ENCODE measurements at places on chromosomes 2 and 18.

DNA sequence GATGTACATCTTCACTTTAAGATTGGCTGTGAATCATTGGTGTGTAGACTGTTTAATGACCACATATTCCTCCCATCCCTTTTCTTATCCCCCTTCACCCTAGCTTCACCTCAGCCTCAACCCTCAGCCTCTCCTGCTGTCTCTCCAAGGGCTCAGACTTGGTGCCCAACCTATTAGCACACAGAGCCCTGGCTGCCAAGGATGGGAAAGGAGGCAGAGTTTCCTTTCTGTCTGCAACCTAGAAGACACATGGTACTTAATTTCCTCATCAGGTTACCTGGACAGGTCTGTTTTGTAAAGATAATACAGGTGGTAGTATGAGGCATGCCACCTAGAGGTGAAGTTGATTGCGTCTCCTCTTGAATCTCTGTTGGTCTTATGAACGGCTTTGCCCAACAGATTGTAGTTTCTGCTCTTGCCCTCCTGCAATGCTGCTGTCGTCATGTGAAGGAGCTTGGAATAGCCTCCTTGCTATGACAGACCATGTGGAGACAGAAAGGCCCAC, 44.5 kb upstream of the RMND5A start:
- no peak for DNase-seq

DNA sequence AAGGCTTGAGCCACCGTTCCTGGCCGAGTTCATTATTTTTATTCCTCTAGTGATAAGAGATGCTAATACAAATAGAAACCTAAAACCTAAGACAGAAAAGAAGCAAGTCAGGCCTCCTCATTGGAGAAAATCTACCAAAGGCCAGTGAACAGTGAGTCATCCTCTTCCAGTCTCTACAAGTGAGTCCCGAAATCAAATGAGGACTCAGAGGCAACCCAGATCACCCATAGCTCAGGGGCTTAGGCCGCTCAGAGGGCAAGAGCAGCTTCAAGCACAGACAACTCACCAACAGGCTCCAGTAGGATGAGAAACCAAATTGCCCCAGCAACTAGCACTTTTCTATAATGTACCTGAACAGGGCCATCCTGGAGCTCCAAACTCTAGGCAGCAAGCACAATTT, 42.7 kb upstream of the ACMSD start:
- DNase-seq, result no peak

GRCh38 chr2:182666674-182667314, 49.3 kb upstream of the DNAJC10 start:
- no peak for DNase-seq

- DNase-seq, result no peak
These were observed 156.8 kb downstream of the GLI2 start for GRCh38 chr2:120892271-120892966.

DNA sequence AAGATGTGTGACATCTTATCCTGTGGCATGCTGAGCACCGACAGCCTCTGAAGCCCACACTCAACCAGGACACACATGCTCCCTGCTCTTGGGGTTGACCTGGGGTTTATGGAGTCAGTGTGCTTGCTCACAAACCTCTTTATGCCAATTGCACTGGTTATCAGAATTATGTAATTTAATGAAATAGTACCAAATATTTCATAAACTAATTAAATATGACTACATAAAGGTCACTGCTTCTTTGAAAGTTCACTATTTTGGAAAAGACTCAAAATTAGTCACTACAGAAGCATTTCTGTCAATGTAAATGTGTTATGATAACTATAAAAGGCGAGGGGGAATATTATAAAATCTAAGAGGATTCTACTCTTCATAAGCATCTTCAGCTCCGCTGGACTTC, 76.7 kb downstream of the FHOD3 start:
- DNase-seq, result no peak

- no peak for DNase-seq
These were observed 976.8 kb upstream of the ACVR2A start for GRCh38 chr2:146868051-146868450.

- no peak for DNase-seq
These were observed 82.8 kb upstream of the RMP24 start for GRCh38 chr18:35889677-35890076.

GRCh38 chr2:189143925-189144324, 35.6 kb downstream of the COL5A2 start:
- DNase-seq, result no peak

DNA sequence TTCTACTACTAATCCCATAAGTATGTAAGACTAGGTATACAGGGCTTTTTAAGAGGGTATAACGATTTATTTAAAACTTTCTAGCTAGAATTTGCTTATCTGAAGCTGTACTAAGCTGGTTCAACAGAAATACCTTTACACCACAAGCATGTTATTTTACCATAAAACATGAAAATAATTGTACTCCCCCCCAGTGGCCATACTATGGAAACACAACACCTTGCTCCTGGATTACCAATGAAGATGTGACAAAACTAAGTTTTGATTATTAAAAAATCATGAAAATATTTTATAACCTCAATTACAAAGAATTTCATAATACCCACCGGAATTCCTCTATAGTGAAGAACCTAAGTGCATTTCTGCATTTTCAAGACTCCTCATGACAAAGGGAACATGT, 27.3 kb downstream of the LPIN2 start:
- DNase-seq, result no peak

DNA sequence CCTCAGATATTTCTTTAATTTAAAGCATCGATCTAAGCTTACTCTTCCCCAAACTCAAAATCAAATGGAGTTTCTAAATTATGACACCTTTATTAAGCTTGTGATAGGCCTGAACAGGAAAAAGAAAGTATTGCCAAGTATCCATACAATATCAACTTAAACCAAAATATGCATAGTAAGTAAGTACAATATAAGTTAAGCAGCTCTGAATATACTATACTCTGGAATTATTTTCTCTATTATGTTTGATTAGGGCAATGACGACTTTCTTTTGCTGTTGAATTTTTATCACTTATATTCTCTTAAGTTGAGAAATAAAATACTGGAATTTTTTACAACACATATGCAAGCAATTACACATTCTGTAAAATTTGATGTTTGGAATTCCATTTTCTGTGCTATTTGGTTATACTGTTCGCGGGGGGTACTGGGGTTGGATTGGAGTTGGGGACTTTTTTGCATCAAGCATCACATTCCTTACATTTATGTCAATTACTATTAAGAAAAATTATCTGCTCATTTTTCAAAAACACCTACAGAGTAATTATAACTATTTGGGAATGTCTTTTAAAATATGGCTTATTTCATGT, 2.2 kb downstream of the COL5A2 start:
- no peak for DNase-seq

DNA sequence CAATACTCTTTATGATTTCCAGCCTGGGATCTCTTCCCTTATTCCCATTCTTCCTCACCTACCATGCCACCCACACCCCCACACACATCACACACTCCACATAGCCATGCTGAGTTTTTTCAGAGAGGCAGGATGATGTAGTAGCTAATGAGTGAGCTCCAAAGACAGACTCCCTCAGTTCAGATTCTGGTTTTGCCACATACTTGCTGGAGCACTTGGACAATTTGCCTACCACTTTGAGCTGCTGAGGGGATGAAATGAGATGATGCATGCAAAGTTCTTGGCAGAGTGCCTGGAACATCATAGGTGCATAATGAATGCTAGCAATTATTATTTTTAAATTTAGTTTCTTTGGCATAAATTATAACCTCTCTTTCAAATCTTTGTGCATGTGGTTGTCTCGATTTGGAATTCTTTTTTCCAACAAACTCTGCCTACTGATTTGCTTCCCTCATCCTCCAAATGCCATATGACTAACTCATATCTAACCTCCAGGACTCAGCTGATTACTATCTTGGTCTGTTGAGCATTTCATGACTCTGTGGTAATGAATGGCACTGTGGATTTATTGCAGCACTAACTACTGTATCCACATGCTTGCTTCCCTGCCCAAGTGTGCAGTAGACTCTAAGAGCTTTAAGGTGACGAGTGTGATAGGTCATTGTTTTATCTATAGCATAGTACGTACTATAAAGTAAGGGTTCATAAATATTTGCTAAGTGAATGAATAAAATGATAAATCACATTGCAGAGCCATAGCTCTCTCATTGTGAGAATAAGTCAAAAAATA, 99.1 kb downstream of the TACR1 start:
- DNase-seq, result no peak

- peak; percentile 23 for DNase-seq
These were observed 1.1 kb upstream of the TMEFF2 start for GRCh38 chr2:192195548-192196418.

DNA sequence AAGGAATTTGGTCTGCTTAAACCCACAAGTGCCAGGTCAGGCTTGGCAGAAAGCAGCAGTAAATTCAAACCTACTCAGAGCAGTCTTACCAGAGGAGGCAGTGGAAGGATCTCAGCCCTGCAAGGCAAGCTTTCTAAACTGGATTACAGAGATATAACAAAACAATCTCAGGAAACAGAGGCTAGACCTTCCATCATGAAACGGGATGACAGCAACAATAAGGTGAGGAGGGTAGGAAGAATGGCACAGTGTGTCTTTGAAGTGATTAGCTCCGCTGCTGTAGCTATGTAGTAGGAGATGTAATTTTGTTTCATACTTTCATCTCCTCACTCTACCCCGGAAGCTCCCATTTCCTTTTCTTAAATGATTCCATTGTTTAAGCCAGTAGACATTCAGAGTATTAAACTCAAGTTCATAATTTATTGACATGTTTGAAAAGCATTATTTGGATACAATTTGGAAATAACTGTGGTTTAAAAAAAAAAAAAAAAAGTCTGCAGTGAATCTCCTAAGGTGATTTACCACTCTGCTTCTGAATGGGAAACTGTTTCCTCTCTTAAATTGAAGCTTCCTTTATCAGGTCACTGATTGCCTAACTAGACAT, 29.4 kb upstream of the DYSF start:
- no peak for DNase-seq

- DNase-seq, result no peak
These were observed 141.9 kb downstream of the MTCL1 start for GRCh38 chr18:8847066-8847755.

DNA sequence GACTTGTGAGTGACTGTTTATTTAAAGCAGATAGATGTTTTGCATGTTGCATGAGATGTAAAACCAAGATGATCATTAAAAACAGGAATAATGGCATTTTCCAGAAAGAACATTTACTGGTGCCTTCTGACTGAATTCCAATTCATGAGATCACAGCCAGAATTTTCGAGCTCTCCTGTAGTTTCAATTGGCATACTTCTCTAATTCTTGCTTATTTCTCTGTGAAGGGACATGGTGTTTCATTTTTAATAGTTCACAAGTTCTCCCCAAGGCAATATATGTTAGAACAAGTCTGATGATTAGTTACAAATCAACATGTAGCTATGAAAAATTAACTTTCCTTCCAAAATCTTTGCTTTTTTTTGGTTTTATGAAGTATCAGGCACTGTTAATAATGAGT, 105.7 kb downstream of the PDE1A start:
- no peak for DNase-seq

DNA sequence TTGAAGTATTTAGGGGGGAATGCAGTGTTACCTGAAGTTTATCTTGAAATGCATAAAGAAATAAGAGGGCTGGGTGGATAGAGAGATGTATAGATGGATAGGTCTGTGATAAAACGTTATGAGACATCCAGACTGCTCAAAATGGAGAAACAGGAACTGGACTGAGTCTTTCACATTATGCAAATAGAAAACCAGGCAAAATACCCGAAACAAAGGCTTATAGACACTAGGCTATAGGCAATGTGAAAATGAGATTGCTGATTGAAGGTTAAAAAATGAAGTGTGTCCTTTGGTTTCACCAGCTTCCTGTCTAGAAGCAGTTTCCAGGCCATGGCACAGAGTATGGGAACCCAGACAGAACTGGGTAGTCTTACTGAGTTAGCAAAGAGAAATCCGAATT, 24.9 kb upstream of the SLC3A1 start:
- no peak for DNase-seq

- DNase-seq, result no peak
These were observed 58.6 kb upstream of the LYPD6B start for GRCh38 chr2:148979919-148980277.

GRCh38 chr2:219661197-219661954, 33.9 kb downstream of the SLC4A3 start:
- DNase-seq, result no peak

GRCh38 chr2:109242210-109242653, 113.2 kb downstream of the SH3RF3 start:
- DNase-seq, result peak; percentile 3

DNA sequence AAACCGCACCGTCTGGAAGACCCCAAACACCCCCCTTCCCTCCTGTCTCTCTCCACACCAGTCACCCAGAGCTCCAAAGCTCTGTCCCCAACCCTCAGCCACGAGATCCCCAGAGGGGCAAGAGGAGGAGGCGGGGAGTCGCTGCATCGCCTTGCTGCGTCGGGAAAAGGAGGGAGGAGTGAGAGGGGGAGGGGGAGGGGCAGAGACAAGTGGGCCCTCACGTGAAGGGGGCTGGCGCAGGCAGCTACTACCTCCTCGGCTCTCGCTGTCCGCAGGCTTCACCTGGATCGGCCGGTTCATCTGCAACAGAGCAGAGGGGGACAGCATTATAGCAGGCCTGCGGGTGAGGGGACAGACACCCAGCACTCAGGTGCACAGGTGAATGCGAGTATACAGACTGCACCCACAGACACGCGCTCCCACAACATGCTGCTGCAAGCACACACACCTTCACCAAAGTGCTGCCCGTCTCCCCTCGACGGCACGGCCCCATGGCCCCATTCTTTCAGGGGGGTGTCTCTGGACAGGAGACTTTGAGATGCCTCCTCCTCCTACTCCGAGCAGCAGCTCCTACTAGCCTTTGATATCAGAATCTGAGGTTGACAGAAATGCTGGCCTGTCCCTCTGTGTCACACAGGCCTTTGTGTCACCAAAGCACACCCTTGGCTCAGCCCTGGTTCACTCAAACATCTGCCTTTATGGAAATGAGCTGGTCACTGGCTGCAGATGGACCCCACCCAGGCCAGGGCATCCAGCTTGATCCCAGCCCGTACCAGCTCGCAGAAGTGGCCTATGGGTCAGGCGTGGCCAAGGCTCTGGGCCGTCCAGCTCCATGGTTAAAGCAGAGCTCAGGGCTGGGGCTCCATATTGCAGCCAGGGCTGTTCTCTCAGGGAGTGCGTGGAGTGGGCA, 243.8 kb downstream of the CELF4 start:
- DNase-seq, result no peak

- no peak for DNase-seq
These were observed 50.3 kb downstream of the ZBTB7C start for GRCh38 chr18:48358868-48359267.

DNA sequence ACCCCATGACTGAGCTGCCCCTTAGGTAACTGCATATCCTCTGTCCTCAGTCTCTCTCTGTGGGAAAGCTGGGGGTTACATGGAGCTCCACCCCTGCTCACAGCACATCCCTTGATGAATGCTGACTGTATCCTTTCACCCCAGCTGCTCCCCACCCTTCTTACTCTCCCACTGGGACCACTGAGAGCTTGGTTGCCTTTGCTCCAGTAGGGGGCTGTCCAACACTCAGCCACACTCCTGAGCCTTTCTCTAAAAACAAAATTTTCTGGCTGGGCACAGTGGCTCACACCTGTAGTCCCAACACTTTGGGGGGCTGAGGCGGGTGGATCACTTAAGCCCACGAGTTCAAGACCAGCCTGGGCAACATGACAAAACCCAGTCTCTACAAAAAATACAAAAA, 89.2 kb upstream of the MSH2 start:
- DNase-seq, result no peak
